ENCODE measurements at places on chromosomes 11 and 22.

DNA sequence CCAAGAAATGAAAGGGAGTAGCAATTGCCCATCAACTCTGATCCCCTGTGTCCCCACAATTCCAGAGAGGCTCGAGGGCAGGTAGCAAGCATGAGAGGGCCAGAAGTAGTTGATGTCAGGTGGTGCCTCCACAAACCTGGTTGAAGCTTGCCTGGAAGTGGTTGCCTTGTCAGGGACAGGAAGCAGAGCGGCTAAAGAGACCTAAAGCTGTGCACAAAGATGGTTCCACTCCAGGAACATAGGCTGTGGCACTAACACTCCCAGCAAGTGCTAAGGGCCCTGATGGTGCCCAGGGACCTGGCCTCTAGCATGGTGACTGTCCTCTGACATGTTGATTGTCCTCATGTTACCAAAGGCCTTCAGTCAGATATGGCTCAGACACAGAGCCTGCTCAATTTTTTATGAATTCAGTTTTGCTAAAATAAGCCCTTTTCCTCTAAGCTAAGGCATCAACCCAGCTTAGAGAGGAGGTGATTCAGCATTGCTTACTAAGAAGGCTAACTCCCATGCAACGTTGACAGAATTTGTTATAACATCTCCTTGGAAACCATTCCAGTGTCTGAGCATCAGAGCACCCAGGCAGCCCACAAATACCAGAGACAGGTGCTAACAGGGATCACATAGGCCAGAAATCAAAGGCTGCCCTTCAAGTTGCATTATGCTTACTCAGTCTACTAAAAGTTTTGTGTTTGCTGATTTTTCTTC, 196.3 kb upstream of the ARHGAP20 start:
- DNase-seq = no peak

GRCh38 chr11:1564535-1565172, 7.4 kb downstream of the DUSP8 start:
- DNase-seq = no peak

GRCh38 chr11:20311444-20311843, 52.1 kb upstream of the HTATIP2 start:
- no peak for DNase-seq

DNA sequence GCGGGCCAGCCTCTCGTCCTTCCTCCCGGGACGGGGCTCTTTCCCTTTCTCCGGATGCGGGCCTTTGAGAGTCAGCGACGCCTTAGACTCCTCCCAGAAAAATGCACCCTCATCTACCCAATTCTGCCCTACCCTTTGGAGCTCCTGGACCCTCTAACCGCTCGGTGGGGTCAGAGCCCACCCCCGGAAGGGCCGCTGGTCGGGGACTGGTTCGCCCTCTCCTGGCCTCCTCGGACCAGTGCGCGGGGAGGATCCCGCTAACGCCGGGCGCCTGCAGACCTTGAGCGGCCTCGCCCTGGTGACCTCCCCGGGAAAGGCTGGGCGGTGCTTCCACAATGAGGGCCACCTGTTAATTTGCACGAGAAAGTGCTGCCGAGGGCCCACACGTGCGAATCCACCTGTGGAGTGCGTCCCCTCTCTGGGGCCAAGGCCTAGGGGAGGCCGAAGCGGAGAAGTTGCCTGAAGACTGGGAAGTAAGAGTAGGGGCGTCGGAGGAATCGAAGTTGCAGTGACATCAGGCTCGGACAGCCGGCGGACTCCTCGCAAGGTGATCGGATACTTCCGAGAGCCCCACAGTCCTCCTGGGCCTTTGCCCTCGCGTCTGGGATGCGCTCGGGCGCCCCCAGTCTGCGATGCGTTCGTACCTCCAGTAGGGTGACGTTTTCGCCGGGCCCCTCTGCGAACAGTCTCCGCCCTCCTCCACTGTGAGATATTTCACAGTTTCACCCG, 61.5 kb downstream of the ENDOD1 start:
- DNase-seq = no peak

DNA sequence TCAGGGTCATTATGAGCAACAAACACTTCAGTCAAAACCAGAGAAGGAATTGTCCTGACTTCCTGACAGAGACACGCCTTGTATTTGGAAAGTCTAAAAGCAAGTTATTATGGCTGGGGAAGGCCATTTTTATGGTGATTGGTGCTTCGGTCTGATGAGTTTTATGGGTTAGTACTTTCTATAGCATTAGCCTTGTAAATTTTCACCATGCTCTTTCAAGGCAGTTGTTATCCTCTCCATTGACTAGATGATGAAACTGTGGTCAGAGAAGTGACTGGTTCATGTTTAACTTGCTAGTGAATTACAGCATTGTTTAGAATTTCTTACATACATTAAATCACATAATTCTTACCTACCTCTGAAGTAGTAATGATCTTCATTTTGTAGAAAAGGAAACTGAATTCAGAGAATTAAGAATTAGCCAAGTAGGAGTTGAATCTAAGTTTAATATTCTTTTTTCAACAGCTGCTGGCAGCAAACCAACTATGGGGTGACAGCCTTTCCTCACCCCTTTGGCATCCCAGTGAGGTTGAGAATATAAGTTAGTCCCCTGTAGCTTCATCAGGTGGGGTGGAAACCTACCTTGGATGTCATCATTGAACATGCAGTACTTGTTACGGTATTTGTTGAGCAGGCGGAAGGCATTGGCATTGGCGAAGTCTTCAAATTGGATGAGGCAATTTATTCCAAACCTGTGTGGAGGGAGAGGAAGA, 90.0 kb downstream of the CCDC81 start:
- no peak for DNase-seq

DNA sequence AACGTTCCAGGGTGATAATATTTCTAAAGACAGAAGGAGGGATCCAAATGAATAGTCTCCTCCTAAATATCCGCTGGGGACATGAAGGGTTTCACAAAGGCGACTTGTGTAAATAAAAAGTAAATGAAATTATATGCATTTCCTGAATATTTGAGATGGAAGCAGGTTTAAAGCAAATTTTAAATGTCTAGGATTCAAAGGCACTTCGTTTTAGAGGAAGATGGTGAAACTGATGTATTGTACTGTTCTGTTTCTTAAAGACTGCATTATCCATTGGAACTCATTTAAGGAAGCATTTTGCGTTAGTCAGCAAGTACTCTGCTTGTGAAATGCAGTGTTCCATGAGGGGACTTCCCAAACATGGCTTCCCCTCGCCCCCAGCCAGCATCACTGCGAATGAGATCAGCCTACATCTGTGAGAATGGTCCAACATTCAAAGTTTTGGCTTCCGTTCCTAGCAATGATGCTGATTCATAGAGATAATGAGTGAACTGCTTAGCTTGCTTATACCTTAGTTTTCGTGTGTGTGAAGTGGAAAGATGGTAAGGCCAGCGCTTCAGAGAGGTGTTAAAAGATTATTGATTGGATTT, 1.5 kb downstream of the RAB39A start:
- no peak for DNase-seq

DNA sequence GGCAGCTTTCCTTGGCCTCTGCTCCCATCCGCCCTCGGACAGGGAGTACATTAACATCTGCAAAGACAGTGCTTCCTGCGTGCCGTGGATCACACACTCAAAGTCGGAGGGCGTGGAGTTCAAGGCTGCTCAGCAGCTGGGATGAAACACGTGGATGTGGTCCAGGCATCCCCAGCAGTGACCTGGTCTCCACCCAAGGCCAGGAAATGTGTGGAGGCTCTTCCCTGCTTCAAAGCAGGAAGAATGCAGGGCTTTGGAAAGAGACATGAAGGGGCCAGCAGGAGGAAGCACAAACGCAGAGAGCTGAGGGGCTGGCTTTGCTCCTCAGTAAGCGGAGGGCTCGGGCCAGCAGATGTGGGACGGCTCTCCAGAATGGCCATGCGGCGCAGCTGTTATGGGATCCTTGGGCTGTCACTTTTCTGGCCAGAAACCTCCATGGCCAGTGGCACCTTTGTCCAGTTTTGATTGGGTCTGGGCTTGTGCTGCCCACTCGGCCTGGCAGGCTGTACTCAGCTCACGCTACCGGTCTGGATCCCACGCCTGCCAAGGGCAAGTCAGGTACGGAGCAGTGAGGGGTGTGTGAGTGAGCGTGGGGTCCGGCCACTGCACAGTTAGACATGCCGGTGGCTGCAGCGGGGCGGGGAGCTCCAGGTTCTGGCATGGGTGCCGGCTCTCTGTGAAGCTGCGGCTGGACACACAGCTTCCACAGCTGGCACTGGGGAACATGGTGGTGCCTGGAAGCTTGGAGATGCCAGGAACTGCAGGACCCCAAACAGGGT, 438.0 kb downstream of the TBC1D22A start:
- DNase-seq = no peak

GRCh38 chr11:45337583-45338360, 51.6 kb upstream of the SYT13 start:
- no peak for DNase-seq

- no peak for DNase-seq
Measured at GRCh38 chr22:29155966-29156365, 49.7 kb upstream of the EMID1 start.

GRCh38 chr11:69217276-69218105, 61.8 kb downstream of the SMIM38 start:
- no peak for DNase-seq

GRCh38 chr11:135033540-135033939, 621.5 kb upstream of the B3GAT1 start:
- no peak for DNase-seq

DNA sequence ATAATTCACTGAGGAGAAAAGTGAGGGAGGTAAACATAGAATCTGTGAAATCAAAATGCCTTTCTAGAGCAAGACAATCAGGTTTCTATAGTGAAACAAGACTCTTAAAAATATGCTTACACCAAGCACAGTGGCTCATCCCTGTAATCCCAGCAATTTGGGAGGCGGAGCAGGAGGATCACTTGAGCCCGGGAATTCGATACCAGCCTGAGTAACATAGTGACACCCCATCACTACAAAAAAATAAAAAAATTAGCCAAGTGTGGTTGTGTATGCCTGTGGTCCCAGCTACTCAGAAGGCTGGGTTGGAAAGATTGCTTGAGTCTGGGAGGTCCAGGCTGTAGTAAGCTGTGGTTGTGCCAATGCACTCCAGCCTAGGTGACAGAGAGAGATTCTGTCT, 43.2 kb upstream of the ME3 start:
- DNase-seq = no peak

- no peak for DNase-seq
Measured at GRCh38 chr11:97729546-97730272, 1291.0 kb upstream of the CNTN5 start.

DNA sequence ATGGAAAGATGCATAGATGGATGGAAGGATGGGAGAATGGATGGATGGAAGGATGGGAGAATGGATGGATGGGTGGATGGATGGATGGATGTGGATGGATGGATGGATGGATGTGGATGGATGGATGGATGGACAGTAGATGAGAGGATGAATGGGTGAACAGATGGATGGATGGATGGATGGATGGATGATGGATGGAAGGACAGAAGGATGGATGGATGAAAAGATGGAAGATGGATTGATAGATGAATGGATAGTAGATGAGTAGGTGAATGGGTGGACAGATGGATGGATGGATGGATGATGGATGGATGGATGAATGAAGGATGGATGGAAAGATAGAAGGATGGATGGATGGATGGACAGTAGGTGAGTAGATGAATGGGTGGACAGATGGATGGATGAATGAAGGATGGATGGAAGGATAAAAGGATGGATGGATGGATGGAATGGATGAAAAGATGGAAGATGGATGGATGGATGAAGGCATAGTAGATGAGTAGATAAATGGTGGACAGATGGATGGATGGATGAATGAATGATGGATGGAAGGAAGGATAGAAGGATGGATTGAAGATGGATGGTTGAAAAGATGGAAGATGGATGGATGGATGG, 15.5 kb downstream of the FGF3 start:
- no peak for DNase-seq

DNA sequence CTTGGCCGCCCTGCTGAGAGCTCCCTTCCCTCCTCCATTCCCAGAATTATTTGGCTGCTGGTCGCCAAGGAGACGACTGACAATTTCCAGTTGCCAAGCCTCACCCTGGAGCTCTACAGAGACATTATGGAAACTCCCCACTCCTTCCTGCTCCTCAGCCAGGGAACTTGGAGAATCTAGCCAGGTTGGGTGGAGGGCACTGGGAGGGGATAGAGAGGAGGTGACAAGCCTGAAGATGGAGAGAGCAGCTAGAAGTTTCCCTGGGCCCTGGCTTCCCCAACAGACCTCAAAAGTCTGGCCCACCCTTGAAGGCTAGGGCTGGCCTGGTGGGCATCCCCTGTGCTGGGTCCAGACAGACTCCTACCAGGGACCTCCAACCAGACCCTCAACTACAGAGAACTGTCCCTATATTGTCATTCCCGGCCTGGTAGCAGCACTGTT, 6.7 kb upstream of the VSIG10L2 start:
- no peak for DNase-seq

DNA sequence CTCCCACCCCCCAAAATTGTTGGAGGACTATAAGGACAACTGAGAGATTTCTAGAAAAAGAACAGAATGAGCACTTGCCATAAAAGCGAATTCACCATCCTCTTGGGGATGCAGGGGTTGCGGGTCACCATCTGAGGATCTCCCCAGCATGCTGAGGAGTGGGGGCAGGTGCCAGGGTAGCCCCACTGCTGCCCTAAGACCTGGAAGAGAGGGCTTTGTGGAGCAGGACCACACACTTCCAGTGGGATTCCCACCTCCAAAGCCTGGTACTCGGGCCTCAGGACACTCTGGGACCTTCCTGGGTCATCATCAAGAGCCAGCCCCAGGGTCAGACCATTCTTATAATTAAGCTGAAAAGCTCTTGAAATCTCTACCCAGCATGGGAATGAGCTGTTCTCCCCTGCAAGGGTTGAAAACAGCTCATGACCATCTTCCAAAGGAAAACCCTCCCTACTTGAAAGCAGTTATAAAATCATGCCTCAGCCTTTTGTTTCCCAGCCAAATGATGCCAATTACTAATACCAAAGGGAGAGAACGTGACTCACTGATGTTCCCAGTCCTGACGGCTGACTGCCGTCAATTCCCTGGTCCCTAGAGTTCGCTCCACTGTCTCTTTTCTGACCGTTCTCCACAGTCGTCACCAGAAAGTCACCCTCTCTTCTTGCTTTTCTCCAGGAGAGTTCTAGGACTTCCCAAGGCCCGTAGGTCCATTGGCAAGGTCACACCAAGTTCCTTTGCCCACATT, 76.8 kb upstream of the CREB3L1 start:
- DNase-seq = no peak

DNA sequence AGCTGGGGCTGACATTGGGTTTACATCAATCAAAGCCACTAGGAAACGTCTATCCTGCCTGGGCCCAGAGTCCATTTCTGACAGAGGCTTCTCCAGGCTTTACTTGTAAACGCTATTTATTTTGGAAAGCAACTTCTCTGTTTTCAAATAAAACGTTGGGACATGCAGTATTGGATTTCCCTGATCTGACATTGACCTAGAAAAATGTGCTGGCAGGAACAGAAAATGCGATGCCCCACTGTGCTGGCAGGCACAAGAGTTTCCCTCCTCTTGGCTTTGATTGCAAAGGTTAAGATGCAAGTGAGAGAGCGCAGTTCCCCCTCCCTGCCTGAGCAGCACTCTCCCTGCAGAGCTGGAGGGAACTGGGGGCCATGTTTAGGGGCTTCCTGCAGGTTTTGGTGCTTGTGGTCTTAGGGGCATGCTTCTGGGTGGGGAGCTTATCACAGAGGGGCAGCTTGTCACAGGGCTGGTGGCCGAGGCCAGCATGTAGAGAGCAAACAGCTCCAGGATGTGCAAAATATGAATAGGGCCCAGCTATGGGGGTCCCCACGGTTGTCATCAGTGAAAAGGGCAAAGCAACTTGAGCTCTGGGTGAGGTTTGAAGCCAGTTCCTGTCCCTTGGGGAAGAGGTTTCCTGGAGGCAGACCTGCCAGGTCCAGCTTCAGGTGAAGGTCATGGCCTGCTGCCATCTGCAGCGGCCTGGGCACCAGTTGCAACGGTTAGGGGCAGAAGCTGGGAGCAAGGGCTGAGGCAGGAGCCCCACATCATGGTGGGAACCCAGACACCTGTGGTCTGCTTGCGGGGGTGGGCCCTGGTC, 42.3 kb upstream of the DKK3 start:
- no peak for DNase-seq

Measured in GF-D8 (cell line).